Fibroblast of pulmonary artery (primary cell): ENCODE measurements at places on chromosomes 2 and 18.
A peak's percentile ranks its signal among the peaks of the same experiment; 100 is the strongest.

DNA sequence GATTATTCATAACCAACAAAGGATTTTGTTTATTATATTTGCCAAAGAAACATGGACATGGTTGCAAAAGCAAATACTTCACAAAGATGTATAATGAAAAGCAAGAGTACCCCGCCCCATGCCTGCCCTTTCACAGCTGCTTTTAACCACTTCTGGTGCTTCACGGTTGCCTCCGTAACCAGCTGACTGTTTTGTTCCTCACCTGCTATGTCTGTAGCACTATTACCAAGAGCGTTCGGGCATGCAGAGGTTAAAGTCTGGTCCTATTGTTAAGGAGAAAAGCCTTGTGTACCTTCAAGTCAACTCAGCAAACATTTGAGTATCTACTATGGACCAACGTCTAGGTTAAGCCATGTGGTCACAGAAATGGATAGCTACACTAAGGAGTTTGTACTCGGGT is 115.2 kb upstream of the FOSL2 start:
- no peak for DNase-seq

- DNase-seq, result peak; percentile 63
Observed at GRCh38 chr2:55120634-55121359, 70.5 kb upstream of the RTN4 start.

GRCh38 chr18:11035814-11036495 is 113.4 kb downstream of the PIEZO2 start:
- peak; percentile 47 for DNase-seq

DNA sequence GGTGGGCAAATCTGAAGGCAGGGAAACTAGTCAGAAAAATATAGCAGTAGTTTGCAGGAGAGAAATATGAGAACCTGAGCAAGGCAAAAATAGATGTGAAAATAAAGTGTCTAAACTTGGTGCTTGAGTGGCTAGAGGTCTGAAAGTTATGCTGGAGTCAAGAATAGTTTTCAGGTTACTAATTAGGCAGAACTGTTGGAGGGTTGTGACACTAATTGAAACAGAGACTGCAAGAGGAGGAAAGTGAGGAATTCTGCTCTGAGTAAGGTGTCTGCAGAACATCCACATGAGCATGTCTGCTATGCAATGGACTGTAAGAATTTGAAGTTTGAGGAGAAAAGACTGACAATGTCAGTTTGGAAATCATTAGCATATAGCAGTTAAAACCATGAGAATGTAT is 444.0 kb upstream of the LRRTM1 start:
- no peak for DNase-seq

DNA sequence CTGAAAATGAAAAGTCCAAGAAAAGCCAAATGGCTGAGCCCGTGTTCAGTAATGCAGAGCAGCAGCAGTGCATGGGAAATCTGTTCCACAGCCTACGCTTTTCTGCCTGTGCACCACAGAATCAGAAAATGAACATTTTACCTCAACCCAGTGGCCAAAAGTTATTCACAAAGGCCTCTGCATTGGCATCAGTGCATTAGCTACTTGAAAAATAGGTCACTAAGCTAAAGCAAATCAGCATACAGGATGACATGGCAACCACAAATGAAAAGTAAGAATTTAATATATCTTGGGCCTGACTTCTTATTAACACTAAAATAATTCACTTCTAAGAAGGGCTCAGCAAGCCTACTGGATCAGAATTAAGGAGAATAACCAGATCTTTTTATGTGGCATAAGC is 1145.3 kb upstream of the CHAC2 start:
- DNase-seq, result no peak

DNA sequence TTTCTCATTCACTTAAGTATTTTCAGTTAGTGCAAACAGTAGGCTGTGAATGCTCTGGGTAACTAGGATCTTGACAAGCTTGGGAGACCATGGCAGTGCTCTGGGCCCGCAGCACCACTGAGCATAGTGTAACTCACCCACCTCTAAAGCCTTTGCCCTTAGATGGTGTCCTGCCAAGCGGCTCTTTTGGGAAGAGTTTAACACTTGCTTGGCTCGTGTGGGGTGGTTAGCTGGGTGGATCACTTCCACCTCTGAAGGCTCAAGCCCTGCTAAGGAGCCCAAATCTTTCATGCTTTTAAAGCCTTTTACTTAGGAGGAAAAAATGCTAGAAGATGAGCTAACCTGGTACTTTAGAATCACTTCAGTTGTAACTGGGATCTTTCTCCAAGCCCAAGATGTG is 33.9 kb downstream of the PTPN18 start:
- DNase-seq, result no peak

DNA sequence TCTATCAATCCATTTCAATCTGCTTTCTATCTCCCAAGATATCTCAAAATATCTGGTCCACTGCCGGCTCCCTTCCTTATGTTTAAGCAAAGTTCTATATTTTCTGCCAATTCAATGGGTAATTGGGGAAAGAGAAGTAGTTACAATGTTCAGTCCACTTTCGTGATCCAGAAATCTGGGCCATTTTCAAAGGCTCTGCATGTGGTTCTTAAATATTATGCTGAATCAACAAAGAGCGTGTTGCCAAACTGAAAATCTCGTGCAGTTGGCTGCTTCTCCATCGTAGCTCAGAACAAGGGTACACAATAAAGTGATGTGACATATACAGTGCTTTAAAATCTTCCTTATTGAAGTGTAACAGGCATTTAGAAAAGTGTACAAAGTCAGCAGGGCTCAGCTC is 863.1 kb downstream of the RNF144A start:
- DNase-seq, result no peak

DNA sequence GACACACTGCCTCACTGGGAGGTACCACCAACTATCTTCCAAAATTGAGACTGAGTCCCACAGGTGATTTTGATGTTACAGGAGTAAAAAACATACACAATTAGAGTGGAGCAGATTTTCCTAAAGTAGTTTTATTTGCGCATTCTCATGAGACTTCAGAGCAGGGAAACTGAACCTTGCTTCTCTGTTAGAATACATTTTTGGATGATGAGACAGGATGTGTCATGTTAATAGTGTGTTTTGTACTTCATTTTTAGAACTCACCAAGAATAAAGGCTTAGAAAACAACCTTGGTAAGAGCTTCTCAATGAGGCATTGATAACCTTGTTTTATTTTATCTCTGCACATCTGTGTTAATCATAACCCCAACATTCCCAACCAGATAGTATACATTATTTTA is 310.2 kb upstream of the GALNT5 start:
- DNase-seq, result no peak

DNA sequence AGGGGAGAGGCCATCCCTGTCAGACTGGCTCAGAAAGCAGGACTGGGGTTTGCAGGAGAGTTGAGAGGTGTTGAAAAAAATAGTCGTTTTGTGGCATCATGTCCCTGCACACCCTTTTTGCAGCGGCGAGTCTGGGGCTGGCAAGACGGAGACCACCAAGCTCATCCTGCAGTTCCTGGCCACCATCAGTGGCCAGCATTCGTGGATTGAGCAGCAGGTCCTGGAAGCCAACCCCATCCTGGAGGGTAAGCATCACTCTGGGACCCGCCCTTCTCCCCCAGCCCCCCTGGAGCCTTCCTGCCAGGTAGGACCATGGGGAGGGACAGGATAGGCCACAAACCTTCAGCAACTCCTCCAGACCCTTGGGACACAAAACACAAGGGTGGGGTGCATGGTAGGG is 34.2 kb downstream of the MYO7B start:
- DNase-seq, result no peak

GRCh38 chr2:168186452-168186851 is 60.9 kb downstream of the STK39 start:
- no peak for DNase-seq

- DNase-seq, result no peak
Observed at GRCh38 chr2:174121612-174122011, 126.7 kb downstream of the OLA1 start.

DNA sequence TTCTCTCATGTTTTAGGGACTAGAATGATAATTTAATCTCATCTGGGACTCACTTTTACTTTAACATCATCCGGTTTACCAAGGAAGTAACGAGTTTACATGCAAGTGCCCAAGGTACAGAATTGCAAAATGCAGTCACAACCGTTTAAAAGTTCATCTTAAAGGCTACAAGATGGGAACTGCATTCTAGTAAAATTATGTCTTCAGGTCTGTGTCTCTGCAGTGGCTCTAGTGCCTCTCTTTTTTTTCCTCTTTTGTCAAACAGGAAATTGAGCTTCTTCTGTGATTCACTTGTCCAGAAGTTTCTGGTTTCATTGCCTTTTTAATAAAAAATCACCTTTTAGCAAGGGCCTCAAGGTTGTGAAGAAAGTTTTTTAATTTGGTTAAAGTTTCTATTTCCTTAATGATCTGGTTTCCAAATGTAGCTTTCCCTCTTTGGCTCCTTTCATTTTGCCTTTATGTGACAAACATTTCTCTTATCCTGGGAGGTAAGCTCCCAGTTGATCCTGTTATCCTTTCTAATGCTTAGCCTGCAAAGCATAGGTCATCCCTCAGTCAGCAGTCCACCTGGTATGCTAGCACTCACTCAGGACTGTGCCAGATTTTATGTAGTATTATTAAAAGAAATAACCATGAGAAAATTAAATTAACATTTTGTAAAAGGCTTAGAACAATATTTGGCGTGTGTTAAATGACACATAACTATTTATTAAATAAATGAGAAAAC is 2.4 kb downstream of the GLS start:
- DNase-seq, result no peak

GRCh38 chr2:234293973-234294372 is 202.9 kb downstream of the ARL4C start:
- DNase-seq, result no peak

GRCh38 chr2:84914334-84914733 is 8.9 kb downstream of the TMSB10 start:
- DNase-seq, result no peak

DNA sequence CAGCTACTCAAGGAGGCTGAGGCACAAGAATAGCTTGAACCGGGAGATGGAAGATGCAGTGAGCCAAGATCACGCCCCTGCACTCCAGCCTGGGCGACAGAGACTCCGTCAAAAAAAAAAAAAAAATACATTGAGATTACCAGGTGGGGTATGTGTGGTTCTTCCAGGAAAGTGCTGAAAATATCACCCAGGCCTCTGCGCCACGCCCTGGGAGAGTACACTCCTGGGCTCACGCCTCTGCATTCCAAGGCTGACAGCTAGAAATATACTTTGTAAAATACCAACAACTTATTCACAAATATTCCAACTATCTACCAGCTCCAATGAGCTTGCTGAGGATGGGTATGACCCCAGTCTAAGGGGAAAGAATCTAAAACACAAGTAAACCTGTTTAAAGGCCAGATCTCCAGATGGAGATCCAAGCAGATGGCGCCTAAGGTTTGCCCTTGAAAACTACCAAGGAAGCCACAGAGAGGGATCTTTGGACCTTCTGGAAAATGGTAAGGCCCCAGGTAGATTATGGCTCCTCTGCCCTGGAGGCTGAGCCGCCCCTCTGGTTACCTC is 21.6 kb upstream of the B3GNT7 start:
- no peak for DNase-seq

- DNase-seq, result no peak
Observed at GRCh38 chr18:52312346-52312745, 27.7 kb upstream of the DCC start.

- DNase-seq, result peak; percentile 33
Observed at GRCh38 chr18:61575419-61575818, 242.2 kb downstream of the CDH20 start.

DNA sequence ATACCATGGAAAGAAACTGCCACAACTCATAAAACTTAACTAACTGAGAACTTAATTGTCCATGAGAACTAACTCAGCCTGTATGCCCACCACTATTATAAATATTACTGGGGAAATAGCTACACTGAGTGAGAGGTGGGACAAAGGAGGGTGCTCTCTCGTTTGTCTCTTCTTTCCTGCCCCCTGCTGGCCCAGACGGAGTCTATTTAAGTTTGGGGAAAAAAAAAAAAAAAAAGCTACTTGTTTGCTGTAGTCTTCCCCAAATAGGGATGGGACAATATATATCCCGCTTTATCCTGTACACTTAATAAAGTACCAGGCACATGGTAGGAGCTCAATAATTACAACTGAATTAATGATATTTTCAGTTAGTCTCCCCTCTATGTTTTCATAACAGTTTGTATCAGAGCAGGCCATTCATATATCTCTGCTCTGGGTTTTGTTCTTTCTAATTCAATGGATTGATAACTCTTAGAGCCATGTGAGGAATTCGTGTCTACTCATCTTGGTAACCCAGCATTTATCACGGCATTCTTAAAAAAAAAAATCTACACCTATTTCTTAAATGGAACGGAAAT is 647.6 kb upstream of the PKDCC start:
- DNase-seq, result peak; percentile 22

DNA sequence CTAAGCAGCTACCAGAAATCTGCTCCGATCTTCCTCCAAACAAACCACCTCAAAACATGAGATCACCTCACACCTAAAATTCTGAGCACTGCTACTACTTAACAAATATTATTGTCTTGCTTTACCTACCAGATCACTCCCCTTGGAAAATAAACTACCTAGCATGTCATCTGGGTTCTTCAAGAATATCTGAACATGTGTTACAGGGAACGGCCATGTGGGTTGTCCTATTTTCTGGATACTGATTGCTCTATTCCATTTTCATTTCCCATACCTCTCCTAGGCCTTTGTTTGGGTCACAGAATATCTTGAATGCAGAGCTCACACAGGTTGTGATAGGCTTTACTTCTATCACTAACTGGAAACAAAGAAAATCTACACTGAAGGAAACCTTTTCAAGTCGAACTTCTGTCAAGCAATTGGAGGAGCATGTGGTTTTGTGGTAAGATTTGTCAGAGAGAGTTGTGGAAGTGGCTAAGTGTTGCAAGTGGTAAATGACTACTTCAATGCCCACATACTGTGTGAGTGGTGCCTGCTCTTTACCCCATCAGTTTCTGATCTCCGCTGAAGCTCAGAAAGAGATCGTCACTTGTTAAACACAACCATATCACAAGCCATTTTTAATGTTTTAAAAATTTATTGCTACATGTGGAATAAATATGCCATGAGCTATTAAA is 739.1 kb upstream of the ZEB2 start:
- DNase-seq, result no peak

GRCh38 chr18:34358923-34359322 is 134.2 kb upstream of the NOL4 start:
- DNase-seq, result no peak

DNA sequence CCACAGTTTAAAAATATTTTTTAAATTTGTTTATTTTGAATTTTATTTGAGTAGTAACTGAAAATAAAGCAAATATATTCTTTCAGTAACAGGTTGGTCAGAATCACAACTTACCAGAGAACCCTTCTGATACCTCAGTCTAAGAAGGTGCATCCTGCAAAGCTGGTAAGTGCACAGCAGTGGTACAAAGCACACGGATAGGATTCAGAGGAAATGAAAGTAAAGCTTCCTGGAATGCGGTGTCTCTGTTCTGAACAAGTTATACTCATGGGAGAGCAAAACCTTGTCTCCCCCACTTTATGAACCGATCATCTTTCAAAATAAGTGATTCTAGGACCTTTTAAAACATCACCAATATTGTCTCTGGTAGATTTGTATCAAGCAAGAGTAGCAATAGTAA is 398.3 kb downstream of the TMX3 start:
- peak; percentile 23 for DNase-seq

- DNase-seq, result no peak
Observed at GRCh38 chr18:50013363-50014138, 181.4 kb downstream of the MYO5B start.
